OCI-M1 (cell line): ENCODE measurements at places on chromosomes 5 and 9.

DNA sequence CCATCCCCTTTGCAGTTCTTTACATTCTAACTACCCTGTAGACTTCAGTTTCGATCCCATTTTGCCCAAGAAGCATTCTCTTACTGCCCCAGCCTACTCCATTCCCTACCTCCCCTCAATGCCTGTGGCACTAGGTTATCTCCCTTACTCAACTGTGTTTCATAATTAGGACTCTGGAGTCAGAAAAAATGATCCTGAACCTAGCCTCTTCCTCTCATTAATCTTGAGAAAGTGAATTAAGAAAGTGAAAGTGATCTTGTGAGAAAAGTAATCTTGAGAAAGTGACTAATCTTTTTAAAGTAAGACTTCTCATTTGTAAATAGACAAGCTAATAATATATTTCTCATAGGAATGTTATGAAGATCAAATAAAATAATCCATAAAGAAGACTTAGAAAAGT is 444.0 kb upstream of the TRPC7 start:
- peak; percentile 35 for DNase-seq

DNA sequence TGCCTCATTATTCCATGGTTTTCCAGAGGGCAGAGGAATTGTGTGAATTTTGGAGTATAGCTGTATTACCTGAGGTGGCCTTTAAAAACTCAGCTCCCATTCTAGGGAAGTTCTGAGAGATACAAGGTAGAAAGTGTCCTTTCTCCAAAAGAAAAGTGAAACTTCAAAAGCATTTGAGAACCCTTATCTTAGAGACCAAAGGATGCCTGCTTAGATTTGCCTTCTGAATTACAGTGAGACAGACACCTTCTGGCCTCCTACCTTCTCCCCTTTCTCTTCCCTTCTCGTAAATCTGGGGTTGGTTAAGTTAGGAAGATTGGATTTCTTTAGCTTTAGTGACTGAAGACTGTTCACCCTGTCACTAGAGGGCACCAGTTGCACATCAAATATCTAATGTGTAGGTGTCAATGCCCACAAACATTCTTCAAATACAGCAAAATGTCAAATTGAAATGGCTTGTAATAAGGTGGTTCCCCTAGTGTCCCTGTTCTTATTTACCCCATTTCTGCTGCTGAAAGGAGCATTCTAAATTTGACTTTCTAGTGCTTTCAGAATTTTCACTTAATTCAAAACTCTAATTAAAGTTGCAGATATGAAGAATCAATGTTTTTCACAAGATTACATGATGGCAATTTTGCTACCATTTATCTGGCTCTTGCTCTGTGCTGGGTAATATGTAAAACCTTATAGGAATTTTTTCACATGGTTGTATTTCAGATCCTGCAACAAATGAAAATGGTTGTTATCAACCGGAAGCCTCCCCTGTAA is 46.7 kb downstream of the PRRC1 start:
- peak; percentile 42 for DNase-seq

- DNase-seq, result no peak
Observed at GRCh38 chr5:145531038-145531734, 304.0 kb downstream of the PRELID2 start.

DNA sequence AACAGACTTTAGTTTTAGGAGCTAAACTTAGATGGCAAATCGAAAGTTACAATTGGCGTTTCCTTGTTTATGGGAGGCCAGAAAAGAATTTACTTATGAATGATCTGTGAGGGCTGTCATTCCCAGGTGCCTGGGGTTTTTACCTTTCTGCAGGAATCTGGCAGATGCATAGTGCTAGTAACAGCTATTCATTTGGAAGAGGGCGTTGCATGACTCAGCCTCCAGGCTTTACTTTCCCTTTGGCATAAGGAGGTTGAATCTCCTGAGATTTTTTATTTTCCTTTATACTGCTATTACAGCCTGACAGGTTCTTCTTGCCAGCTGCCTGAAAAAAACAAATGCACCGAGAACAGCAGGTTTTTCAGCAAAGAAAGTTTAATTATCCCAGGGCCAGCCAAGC is 30.0 kb downstream of the CARD6 start:
- no peak for DNase-seq

DNA sequence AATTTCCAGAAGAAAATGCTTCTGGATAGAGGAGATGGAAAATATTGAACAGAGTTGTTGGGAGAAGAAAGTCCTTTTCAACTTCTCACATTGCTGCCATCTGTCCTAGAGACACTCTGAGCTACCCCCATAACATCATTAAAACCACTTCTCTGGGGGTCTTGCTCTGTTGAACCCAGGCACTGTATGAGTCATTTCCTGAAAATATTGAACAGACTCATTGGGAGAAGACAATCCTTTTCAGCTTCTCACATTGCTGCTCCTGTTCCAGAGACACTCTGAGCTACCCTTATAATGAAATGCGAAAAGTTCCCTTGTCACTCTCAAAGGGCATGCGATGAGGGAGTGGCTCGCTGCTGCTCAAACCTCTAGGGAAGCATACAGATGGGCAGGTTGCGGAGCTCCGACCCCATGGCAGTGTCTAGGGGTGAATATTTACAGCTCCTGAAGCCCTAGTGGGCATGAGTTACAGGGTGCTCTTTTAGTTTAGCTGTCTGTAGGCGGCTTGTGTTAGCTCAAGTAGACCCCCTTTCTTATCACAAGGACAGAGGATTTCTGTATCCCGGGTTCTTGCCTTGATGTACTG is 90.7 kb downstream of the CDKN2A start:
- no peak for DNase-seq

GRCh38 chr9:38687992-38688391 is 31.9 kb downstream of the FAM240B start:
- no peak for DNase-seq

DNA sequence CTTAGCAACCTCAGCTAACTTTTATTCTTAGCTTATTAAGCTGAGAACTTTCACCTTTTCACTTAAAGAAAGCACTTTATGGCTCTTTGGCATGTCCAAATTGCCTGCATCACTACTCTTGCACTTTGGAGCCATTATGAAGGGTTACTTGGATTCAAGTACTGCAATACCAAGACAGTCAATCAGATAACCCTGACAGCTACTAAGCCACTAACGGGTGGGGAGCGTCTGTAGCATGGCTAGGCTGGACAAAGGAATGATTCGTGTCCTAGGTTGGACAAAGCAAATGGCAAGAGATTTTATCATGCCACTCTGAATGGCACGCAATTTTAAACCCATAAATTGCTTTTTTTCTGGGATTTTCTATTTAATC is 39.6 kb downstream of the TRPM6 start:
- no peak for DNase-seq

GRCh38 chr9:115758441-115758840 is 395.1 kb upstream of the PAPPA start:
- no peak for DNase-seq

- DNase-seq, result no peak
Observed at GRCh38 chr9:134967547-134967930, 49.8 kb upstream of the FCN1 start.
